Activated CD4-positive, alpha-beta T cell treated with anti-CD3 and anti-CD28 coated beads, Interleukin-2, amount 50 U/mL, for 48 hours (primary cell): ENCODE measurements at places on chromosomes 2 and 18.

DNA sequence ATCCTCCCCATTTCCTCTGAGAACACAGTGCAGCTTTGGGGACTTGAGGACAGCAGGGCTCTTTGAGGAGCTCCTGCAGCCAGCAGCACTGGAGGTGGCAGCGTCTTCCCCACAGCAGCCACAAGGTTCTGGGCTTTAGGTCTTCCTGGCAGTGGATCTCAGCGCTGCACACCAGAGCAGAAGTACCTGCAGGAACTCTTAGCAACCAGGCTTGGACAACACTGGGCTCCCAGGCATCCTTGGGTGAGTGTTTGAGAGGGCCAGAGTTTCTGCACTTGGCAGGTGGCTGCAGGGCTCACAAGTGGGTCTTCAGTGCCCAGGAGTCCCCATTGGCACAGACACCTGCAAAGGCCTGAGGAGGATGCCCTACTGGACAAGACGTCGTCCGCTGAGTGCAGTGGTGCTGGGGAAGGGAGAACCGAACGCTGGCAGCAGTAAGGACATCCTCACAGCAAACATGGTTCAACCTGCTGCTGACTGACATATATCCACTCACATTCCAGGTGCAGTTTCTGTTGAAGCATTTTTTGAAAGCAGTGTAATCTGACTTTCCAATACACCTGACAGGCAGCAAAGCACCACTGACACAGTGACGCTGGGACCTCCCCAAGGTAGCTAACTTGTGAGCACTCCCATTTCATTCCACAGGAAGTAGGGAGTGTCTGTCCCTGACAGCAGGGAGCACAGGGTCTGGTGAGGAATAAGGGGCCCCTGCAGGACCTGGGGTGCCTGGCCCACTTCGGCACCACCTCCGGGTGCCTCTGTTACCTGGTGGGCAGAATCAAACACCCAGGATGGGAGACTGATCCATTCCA, 149.9 kb upstream of the COPS8 start:
- DNase-seq: no peak

DNA sequence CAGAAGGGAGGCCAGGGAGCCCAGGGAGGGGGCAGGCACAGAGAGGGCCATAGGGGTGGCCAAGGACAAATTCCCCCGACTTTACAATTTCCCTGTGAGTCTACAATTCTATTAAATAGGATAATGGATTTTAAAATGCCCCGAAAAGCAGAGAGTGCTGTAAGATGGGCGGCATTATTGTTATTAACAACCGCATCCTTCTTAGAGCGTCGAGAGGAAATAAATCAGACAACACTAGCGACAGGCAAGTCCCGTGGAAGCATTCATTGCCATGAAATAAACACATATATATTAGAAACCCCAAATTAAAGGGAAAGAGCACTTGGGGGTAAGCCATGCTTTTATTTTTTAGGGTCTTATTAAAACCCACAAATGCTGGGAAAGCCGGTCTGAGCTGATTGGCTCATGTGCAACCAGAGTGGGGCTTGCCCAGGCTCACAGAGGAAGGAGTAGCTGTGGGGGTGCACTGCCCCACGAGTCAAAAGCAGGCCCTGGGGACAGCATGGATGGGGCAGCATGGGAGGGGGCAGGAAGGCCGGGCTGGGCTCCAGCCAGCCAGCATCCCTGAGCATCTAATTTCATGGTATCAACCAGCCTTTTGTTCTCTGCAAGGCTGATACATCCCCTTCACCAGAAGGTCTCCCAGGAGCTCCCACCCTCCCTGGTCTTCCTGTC, 187.1 kb downstream of the CELF4 start:
- DNase-seq: no peak

DNA sequence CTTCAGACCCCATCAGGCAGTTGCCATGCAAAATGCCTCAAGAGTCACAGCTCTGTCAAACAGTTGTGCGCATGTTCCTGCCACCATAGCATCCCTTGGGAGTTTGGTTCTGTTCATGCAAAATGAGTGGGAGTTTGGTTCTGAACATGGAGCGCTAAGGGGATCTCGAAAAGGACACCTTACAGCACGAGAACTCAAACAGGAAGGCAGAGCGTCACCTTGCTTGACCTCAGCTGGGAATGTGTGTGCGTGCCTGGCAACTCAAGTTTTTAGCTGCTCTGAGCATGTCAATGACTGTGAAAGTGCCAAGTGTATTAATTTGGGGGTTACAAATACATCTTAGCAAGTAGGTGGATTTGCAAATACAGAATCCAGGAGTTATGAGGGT, 16.6 kb downstream of the MALL start:
- no peak for DNase-seq

GRCh38 chr2:83003555-83003954, 1455.5 kb downstream of the SUCLG1 start:
- DNase-seq: no peak

GRCh38 chr2:199144546-199144945, 313.2 kb downstream of the SATB2 start:
- DNase-seq: no peak

DNA sequence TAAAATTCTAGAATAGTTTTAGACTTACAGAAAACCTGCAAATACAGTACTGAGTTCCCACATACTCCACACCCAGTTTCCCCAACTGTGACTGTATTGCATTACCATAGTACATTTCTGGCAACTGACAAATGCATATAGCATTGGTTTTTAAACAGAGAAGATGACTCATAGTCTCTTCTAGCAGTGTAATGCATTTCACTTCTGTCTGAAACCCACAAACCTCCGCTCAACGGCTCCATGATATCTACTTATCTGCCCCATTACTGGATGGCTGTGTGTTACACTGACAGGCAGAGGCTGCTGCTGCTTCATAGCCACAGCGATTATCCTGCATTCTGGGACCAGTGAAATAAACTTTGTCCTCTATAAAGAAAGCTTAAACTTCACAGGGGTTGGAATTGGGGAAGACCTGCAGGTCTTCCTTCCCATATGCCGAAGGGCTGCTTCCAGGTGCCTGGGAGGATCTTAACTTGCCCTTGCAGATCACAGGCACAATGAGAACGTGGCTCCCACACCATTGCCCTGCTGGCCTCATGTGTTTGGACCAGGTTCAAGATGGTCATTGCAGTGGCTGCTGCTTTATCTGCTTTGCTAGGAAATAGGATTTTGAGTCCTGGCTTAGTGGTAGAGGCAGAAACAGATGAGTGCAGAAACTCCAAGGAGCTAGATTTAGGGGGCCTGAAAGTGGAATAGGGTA, 742.6 kb upstream of the HS6ST1 start:
- no peak for DNase-seq

- no peak for DNase-seq
Observed at GRCh38 chr18:44826418-44827259, 146.0 kb downstream of the SETBP1 start.

DNA sequence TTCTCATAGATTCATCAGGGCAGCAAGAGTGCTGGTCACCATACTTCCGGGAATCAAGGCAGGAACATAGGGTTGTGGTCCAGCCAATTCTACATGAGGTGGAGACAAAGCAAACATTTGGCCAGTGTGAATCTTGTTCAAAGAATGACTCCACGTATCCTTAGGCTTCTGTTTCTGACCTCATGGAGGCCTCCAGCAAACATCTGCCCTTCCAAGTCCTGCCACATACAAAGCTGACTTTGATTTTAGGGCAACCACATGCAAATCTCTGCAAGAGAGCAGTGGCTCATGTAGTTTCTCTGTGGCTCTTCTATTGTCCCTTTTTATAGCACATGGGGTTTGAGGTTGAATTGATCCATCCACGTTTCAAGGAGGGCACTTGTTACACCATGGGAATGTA, 132.1 kb upstream of the MMADHC start:
- DNase-seq: no peak

DNA sequence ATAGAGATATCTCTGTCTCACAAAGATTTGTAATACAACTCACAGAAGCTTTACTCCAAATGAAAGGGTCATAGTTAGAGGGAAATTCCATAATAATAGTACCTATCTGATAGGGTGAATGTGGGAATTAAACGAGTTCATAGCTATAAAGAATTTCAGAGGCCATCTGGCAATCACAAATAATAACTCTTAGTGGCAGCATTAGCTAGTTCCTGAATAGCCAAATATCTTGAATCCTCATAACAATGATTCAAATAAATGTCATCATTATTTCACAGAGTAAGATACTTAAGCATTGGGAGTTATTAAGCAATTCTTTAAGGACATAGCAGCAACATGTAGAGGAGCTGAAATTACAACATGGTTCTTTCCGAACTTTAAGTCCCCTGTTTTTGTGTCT, 1265.0 kb upstream of the PIK3C3 start:
- no peak for DNase-seq

- DNase-seq: no peak
Observed at GRCh38 chr2:218329027-218329825, 27.4 kb upstream of the CATIP start.

GRCh38 chr18:62751341-62751821, 36.0 kb downstream of the PHLPP1 start:
- DNase-seq: no peak

- DNase-seq: no peak
Observed at GRCh38 chr2:109284826-109285225, 155.8 kb downstream of the SH3RF3 start.

GRCh38 chr2:134583462-134583861, 135.3 kb downstream of the TMEM163 start:
- no peak for DNase-seq

- DNase-seq: no peak
Observed at GRCh38 chr2:165593081-165593480, 123.6 kb downstream of the CSRNP3 start.

DNA sequence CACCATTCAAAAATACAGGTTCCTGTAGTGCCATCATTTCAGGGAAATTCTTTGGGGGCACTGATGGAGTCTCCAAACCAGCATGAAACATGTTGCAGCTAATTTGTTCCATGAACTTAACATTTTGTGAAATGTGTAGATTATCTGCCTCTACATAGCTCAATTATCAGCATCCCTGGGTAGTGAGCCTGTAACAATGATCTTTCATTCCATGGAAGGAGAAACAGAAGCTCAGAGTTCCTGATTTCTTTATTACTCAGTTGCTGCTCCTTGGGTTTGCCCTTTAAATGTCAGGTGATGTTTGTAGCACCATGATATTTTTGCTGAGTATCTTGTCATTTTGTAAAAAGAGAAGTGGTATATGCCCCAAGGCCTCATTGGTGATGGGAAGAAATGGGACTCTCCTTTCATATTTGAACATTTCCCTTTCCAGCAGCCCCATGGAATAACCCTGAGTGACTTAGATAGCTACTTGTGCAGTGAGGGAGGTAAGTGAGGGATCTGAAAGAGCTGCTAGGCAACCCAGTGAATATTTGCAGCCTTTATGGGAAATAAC, 146.9 kb downstream of the CERS6 start:
- DNase-seq: no peak

- no peak for DNase-seq
Observed at GRCh38 chr2:126642031-126642430, 13.9 kb upstream of the GYPC start.

GRCh38 chr18:49563701-49564517, 2.1 kb downstream of the LIPG start:
- DNase-seq: no peak

DNA sequence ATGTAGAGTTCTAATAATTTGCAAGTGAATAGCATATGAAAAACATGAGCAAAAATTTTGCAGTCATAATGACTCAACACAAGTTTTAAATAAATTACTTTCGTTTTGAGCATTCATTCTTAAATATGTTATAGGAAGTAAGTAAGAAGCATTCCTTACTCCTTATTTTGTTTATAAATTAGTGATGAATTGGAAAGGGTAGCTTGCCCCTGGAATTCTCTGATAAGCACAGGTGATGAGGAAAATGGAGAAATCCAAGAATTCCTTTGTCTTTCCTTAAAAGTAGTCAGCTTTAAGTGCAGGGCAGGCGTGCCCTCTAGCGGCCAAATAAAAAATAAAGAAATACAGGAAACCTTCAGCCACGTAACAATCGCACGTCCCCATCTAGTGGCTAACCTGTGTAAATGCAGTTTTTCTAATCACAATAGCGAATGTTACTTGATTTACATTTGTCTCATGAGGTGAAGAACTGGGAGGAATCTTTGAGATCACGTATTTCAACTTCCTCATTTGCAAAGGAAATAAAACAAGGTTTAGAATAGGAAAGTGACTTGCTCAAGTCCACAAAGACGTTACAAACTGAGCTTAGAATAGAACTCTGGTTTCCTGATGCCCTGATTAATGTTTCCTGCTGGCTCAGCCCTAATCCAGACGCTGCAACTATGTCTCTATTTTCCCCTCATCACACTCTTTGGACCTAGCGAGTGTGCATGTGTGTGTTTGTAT, 47.2 kb upstream of the ZNG1B start:
- peak; percentile 59 for DNase-seq

DNA sequence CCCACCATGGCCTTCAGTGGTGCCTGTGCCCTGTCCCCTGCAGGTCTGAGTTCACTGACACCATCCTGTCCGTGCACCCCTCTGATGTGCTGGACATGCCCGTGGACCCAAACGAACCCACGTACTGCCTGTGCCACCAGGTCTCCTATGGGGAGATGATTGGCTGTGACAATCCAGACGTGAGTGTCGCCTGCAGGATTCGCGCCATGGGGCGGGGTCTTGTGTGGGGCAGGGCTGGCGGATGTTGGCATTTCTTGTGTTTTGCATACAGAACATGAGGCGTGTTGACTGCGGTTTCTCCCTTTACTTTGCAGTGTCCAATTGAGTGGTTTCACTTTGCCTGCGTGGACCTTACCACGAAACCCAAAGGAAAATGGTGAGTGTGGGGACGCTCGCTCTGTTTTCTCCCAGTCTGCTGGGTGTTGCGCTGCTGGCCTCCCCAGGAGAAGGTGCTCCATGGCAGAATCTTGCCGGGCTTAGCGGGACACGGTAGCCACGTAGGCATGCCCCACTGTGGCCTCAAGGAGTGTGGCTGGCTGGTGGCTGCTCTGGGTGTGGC, 11.5 kb upstream of the D2HGDH start:
- no peak for DNase-seq

GRCh38 chr18:26438980-26439379, 109.4 kb downstream of the KCTD1 start:
- DNase-seq: no peak

DNA sequence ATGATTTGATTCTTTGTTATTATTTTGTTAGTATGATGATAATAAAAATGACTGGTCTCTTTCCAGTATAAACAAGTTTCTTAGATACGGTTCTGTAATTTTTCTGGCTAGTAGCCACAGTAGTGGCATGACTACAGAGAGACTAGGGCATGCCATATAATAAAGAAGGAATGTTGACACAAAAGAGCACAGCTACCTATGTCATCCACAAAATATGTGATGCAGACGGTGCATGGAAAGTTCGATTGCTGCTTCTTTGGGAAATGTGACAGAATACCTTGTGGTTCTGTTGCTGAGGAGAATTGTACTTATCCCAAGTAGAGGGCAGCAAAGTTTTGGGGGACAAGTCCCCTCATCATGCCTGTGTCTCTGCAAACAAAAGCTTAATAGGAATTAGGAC, 26.1 kb upstream of the SETBP1 start:
- DNase-seq: no peak

- no peak for DNase-seq
Observed at GRCh38 chr2:33212151-33212550, 264.3 kb upstream of the RASGRP3 start.

- DNase-seq: no peak
Observed at GRCh38 chr2:134334542-134335353, 80.9 kb downstream of the MGAT5 start.
